ENCODE measurements at places on chromosomes 12 and 14.

GRCh38 chr12:21527451-21528180, 1.5 kb downstream of the SPX start:
- peak; percentile 41 for DNase-seq

- peak; percentile 23 for DNase-seq
Measured at GRCh38 chr12:59431266-59431665, 164.6 kb upstream of the SLC16A7 start.

- DNase-seq: no peak
Measured at GRCh38 chr12:26621932-26622331, 211.1 kb downstream of the ITPR2 start.

GRCh38 chr12:119154435-119154818, 24.3 kb upstream of the HSPB8 start:
- no peak for DNase-seq

- DNase-seq: no peak
Measured at GRCh38 chr14:53260928-53261327, 107.8 kb upstream of the DDHD1 start.

- no peak for DNase-seq
Measured at GRCh38 chr12:48978741-48979601, 849 bp downstream of the WNT1 start.

DNA sequence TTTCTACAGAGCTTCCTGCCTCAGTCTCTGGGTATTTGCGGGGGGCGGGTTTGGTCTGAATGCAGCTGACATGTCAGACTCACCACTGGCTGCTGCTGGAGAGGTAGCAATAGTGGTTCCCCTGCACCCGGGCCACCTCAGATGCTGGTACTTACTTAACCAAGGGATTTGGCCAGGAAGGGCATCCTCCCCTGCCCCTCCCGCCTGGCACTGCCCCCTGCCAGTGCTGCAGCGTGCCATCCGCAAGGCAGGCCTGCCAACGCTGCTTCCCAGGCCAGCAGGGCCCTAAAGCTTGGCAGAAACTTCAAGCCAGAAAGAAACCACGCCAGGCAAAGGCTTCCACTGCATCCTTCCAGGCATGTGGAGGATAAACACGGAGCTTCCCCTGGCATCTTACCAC, 22.1 kb downstream of the RAB35 start:
- no peak for DNase-seq

DNA sequence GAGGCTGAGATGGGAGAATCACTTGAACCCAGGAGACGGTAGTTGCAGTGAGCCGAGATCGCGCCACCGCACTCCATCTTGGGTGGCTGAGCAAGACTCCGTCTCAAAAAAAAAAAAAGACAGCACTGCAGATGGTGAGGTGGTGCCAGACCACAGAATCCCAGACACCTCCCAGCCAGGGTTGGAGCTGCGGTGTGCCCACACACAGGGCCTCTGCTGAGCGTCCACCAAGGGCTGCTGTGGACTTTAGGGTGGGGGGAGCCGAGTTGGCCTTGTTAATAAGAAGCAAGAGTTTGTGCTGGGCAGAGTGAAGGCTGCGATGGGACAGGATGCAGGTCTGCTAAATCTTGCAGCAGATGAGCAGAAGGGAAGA, 14.2 kb downstream of the KMT5A start:
- DNase-seq: no peak

GRCh38 chr14:31968956-31969698, 108.0 kb upstream of the ARHGAP5 start:
- DNase-seq: no peak

- no peak for DNase-seq
Measured at GRCh38 chr12:71892059-71892458, 46.6 kb upstream of the TPH2 start.

DNA sequence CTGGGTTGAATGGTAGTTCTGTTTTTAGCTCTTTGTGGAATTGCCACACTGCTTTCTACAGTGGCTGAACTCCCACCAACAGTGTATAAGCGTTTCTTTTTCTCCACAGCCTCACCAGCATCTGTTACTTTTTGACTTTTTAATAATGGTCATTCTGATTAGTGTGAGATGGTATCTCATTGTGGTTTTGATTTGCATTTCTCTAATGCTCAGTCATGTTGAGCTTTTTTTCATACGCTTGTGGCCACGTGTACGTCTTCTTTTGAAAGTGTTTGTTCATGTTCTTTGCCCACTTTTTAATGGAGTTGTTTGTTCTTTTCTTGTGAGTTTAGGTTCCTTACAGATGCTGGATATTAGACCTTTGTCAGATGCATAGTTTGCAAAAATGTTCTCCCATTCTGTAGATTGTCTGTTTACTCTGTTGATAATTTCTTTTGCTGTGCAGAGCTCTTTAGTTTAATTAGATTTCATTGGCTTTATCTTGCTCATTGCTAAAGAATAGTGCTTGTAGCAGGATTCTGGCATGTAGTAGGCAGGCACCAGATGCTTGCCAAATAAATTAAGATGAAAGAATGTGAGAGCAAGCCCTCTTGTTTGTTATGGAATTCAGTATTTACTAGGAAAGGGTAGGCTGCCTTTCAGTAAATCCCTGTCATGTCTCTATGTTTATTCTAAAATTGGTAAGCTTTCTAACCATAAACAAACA, 86.8 kb downstream of the PDE3A start:
- DNase-seq: peak; percentile 27

- no peak for DNase-seq
Measured at GRCh38 chr12:33813536-33813935, 208.8 kb upstream of the ALG10 start.

- peak; percentile 90 for DNase-seq
Measured at GRCh38 chr12:58313091-58313855, 371.9 kb downstream of the ATP23 start.

DNA sequence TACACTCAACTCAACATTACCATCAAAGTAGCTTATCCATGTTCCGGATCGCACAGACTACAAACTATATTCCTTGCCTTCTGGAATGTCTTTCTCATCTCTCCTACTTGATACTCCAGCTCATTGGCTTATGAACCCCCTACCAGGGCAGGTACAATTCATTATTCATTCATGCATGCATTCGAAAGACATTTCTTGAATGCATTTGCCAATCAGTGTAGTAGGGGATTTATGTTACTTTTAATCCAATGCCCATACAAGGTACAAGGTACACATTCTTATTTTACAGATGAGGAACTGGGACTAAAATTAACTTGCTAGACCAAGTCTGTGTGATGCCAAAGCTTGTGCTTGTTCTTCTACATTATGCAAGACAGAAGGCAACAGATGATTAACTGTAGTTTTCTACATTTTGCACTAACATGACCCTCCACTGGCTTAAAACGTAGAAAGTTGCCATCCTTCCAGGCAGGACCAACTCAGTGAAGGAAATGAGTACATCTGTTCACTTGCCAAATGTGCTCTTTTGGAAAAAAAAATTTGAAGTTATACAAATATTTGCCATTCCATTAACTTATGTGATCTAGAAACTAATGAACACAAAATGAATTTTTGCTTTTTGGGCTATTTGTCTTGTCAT, 53.8 kb upstream of the KCNJ8 start:
- DNase-seq: peak; percentile 82

DNA sequence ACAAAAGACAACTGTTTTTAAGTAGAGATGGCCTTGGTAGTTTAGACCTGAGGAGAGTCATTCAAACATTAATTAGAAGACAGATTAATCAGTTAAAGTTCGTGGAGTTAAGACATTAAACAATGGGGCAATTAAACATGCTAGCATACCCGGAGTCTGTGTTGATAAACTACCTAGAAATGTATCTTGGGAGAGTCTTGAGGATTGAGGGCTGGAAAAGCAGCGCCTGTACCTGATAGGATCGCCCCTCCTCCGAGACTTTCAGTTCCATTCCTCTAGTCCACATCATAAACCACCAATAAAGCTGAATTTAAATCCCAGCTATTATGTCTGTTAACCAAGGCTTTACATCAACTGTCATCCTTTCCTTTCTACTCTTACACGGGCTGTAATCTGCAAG, 1.0 kb upstream of the KRAS start:
- DNase-seq: no peak

DNA sequence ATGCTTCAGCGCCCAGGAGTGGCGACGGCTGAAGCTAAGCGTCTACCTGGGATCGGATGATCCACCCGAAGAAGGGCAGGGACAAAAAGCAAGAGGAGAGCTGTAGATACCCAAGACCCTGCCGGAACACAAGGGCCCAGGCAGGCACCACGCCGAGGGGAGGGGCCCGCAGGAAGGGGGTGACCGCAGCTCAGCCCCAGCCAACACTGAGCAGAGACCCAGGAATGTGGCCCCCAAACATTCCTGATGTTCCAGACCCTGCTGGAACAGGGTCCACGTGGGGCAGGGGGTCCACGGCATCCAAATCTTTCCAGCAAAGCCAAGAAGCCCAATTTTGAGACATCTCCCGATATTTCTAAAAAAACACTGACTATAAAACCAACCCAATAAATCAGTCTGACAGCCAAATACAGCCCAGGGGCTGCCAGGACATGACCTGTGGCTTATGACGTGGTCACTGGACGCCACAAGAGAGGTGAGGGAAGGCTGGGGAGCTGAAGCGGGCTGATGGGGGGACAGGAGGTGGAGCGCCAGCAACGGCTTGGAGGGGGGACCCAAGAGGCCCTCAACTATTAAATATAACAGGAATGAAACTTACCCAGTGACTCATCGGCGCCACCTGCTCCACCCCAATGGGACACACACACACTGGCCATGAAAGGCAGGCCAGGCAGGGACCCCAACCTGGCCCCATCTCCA, 58.9 kb downstream of the NCOR2 start:
- DNase-seq: peak; percentile 61

DNA sequence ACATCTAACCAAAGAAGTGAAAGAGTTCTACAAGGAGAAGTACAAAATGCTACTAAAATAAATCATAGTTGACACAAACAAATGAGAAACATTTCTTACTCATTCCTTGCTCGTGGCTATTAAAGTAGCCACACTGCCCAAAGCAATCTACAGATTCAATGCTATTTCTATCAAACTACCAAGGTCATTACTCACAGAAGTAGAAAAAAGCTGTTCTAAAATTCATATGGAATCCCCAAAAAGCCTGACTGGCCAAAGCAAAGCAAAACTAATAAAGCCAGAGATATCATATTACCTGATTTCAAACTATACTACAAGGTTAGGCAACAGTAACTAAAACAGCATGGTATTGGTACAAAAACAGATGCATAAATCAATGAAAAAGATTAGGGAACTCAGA, 305.6 kb downstream of the RPAP3 start:
- no peak for DNase-seq

DNA sequence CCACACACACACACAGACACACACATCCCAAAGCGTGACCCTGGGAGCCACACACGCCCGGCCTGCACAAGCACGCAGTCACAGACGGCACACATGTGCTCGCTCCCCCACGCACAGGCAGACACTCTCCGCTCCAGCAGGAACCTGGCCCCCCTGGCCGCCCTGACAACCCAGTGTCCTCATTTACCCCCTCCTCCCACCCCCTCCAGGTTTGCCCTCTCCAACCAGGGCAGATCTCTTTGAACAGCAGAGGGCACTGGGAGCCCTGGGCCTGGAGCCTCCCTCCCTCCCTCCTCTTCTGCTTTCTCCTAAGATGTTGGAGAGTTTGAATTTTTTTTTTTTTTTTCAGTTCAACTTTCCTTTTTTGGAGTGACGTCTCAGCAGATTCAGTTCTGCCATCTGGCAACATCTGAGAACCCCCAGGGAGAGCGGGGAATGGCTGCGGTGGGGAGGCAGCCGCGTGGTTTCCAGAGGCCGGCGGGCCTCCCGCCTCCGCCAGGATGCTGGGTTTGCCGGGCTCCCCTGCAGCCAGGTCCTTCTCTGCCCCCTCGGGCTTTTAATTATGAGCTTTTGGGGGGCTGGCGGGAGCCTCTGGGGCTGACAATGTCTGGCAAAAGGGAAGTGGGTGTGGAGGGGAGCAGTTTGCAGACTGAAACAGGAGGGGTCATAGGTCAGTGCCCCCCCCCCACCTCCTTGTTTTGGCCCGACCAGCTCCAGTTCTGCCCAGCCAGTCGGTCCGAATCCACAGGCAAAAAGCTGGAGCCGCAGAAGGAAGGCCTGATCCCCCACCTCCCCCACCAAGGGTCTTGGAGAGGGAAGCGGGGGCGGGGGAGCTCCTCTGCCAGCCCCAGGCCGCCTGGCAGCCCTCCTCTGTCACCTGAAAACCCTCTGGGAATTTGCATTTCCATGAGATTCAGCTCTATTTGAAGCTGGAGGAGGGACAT, 1.3 kb upstream of the NCOR2 start:
- peak; percentile 97 for DNase-seq

DNA sequence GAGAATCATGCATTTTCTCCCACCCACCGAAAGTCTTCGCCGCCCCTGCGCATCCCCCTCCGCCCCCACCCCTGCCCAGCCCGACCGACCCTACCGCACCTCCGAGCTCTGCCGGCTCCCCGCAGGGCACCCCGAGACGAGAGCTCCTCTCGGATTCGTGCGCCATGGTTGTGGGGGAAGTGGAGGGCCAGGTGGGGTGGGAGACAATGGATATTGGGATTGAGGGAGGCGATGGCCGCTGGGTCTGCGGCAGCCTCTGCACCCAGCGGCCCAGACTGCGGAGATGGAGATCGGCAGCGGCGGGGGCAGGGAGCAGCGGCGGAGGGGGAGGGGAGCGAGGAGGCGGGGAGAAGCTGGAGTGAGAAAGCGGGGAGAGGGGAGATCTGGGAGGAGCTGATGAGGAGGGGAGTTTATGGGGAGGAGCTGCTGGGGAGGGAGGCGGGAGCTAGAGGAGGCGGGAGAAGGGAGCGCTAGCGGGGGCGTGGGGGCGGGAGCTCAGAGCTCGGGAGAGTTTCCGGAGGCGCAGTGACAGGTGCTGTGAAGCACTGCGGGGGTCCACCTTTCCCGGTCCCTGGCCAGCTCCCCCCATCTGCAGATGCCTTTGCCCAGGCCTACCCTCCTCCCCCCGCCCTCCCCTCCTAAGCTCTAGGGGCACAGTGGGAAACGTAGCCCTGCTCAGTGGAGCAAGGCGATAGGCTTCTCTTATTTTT, at the start of gene SALL2:
Gene SALL2 (minus strand): TSS at position 385 of the 710 bp plus-strand sequence. CDS start 219 bp downstream, at position 166.
- peak; percentile 38 for DNase-seq

DNA sequence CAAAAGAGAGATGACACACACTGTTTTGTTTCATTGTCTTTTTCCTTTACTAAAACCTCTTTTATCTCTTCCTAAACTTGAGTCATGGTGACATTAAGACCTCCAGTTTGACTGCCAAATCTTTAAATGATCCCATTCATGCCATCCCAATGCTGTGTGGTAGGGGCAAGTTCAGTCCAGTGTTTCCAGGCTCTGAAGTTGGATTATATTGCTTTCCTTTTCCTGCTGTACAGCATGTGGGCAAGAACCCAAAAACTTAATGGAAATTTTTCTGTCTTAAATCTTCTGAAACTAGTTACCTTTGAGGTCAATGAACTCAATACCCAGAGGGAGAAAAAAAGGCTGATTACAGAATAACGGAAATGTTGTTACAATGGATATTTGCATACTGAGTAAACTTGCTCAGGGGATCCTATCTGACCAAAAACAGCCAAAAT, 187.1 kb upstream of the FAR2 start:
- peak; percentile 65 for DNase-seq

All from fibroblast of mammary gland (primary cell).